ENCODE measurements at places on chromosomes 5 and 9.

DNA sequence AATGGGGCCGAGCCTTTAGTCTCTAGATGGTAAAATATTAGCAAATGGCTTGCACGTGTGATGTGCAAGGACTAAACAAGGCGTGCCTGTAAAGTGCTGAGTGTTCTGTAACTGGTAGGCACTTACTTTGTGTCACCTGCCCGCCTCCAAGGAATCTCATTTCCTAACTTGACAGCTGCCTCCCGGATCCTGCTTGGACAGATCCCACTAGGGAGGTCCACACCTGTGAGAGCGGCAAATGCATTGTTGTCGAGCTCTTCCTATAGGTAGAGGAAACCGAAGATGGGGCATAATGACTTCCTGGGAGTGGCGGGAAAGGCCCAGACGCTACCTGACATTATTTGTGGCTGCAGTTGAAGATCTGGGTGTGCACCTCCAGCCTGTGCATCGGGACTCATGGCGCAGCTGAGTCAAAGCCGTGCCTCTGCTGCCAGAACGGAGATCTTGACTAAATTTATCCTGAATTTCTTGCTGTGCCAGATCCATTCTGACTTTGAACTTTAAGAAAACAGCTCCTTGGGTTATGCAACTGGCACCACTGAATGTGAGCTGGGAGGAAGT lies 79.8 kb downstream of the TENT4A start:
- DNase-seq, result no peak

DNA sequence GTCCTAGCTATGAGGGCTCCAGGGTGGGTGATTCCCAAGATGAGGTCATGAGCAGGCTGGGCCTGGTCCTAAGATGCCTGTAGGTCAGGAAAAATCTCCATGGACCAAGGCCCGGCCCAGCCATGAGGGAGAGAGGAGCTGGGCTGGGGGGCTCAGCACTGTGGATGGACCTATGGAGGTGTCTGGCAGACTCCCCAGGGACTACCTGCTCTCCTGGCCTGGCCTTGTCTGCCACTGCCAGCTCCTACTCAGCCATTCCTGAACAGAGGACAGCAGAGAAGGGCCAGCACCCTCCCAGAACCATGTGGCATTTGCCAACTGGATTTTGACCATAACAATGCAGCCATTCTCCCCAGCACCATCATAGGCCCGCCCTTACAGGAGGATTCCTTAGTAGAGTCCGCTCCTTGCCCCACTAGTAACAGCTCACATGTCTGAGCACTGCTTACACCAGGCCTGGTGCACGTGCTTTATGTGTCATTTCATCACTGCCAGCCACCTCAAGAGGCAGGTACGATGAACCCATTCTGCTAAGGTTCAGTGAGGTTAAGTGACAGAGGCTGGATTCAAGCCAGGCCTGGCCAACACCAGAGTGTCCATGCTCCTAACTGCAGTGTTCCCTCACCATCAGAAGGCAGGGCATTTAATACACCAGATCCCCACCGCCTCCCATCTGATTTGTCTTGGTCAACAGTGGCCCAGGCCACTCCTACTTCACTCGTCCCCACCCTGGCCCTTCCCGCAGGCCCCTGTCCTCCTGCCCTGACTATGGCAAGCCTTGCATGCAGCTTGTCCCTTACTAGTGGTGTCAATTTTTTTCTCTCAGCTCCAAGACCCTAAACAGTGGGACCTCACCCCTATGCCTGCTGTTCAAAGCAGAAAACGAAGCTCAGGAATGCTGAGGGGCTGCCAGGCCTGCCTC lies 669 bp downstream of the IL13 start:
- no peak for DNase-seq

DNA sequence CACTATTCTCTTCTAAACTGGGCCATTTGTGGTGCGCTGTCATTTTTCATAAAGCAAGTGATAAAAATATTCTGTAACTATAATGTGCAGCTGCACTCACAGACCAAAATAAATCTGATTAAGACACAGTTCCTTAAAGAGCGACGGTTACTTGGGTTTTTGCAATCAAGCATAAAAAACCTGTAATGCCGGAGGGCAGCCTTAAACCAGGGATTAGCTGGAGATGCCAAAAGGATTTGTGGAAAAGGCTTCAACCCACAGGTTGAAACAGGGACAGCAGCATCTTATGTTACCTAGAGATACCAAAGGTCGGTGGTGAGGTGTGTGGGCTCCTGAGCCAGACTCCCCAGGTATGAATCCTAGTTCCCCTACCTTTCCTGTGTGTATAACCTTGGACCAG lies 49.3 kb downstream of the CTNND2 start:
- DNase-seq, result no peak

- no peak for DNase-seq
Observed at GRCh38 chr9:95620722-95621121, 104.0 kb upstream of the PTCH1 start.

- DNase-seq, result no peak
Observed at GRCh38 chr5:146600376-146600775, 84.4 kb upstream of the GPR151 start.

DNA sequence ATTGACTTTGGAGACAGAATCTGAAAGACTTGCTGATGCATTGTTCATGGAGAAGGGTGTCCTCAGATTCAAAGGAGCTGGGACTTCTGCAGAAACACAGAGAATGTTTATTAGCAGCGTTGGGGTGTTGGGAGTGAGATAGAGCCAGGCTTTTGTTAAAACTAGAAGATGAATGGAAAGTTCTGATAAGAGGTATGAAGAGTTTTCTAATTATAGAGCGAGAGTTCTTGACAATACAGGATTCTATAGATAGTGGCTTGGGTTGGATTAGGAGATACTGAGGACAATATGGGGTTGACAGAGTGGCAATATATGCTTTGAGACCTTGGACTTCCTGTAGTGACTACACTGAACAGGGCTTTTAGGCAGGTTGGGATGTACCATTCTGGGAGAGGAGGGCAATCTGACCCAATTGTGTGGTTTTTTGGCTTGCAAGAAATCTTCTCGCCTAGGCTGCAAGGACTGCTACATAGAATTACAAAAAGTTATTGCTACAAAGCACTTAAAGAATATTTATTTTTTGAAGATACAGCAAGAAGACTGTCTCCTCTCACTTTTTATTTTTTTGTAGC lies 83.1 kb downstream of the FER start:
- no peak for DNase-seq

GRCh38 chr5:53882006-53882675 lies 321.7 kb downstream of the NDUFS4 start:
- no peak for DNase-seq

DNA sequence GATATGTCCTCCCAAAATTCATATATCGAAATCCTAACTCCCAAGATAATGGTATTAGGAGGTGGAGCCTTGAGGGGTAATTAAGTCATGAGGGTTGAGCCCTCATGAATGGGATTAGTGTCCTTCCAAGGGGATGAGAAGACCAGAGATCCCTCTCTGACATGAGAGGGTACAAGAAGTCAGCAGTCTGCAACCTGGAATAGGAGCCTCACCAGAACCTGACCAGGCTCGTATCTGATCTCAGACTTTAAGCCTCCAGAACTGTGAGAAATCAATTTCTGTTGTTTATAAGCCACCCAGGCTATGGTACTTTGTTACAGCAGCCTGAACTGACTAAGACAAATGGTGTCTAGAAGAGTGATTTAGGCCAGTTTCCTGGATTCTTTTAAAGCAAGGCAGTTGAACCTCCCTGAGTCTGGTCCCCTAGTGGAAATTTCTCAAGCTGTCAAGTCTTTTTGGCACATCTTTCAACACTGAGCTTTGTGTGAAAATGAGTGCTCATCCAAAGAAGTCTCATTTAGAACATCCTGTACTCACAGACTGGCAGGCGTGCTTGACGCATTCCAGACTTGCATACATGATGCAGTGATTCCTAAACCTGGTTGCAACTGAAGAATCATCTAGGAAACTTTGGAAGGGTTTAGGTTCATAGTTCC lies 254.8 kb upstream of the PPP1R2B start:
- no peak for DNase-seq

GRCh38 chr5:176719113-176719739 lies 71.9 kb downstream of the TSPAN17 start:
- DNase-seq, result no peak

GRCh38 chr5:112475747-112476365 lies 56.8 kb upstream of the EPB41L4A start:
- no peak for DNase-seq

DNA sequence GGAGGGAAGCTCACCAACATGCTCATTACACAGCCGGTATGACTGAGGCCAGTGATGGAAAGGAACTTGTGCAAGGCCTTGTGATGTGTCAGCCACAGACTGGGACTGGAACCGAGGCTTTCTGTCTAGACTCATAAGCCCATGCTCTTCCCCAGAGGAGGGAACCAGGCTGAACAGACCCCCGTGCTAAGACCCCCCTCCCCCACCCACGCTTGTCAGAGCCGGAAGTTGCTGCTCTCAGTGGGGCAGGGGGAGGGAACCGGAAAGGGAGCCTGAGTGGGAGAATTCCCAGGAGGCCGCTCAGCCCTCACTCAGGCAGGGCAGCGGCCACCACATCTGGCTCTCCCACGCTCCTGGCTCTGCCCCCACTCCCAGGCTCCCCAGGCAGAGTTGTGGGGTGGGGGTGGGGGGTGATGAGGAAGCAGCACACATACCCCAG lies 4.1 kb upstream of the PDGFRB start:
- no peak for DNase-seq

DNA sequence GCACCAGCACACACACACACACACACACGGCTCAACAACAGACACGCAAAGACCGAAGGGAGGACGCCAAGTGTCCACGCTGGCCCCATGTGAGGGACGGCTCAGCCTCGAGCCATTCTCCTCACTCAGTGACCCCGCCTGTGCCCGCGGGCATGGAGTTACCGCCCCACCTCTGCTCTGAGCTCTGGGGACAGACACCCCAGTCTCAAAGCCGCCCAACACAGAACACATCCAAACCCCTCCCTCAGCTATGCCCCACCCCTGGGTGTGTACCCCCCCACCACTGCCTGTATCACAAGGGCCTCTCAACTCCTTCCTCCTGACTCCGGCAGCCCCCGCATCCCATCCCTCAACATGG lies 81.2 kb downstream of the CAMSAP1 start:
- DNase-seq, result no peak

GRCh38 chr5:166716856-166717492 lies 1574.5 kb upstream of the WWC1 start:
- DNase-seq, result no peak

GRCh38 chr5:135881819-135882218 lies 13.8 kb downstream of the IL9 start:
- DNase-seq, result no peak

DNA sequence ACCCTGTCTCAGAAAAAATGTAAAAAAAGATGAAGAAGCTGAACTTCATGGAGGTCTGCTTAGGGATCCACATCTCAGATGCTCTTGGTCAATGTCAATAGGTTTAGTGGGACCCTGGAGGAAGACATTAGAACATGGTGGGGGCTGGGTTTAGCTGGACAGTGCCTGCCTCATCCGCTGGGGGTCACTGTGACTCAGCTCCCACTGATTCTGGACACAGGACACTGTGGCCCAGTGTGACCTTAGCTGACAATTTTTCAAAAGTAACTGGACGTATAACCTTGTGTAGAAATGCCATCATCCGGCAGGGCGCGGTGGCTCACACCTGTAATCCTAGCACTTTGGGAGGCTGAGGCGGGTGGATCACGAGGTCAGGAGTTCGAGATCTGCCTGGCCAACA lies 7.3 kb upstream of the HNRNPAB start:
- DNase-seq, result no peak

DNA sequence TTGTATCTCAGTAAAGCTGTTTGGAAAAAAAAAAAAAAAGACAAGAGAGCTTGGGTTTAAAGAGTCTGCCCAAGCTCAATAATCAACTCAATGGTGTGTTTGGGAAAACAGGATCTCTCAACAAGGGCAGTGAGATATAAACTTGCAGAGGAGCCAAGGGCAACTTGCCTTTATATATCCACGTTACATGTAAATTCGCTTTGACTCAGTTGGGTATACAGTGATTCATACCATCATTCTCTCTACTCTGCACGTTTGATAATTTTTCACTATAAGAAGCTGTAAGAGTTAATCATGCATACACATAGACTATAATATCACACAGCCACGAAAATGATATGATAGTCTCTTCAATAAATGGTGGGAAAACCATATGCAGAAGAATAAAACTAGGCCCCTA lies 24.9 kb downstream of the ADAM19 start:
- no peak for DNase-seq

DNA sequence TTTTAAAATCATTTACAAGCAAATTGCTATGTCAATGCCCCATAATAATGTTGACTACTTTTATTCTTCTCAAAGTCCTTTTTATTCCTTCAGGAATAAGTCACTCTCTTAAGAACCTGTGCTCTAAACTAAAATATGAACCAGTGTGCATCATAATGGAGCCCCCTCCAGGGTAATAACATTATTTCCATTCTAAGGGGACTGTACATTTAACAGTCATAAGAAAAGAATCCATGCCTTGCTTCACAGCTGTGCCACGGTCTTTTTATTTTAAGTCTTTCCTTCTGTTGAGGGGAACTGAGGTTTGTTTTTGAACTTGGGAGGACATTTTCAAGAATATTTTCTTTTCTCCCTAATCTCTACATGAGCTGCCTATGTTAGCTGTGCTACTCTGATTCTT lies 297.6 kb downstream of the MAN2A1 start:
- no peak for DNase-seq

DNA sequence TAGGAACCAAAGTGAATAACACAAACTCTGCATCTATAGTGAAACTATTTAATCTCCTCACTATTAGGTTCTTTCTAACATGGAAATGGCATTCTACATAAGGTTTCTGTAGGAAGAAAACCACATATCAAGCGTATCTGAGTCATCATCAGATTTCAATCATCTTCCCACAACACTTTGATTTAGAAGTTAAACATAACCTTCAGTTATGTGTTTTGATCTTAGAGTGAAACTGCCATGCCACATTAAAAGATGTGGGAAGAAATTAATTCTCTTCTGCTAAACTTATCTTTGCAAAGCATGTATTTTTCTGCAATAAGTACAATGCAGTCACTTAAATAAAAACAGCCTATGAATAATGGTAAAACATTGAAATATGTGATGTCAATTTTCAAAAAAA lies 55.0 kb downstream of the MEF2C start:
- no peak for DNase-seq

- DNase-seq, result no peak
Observed at GRCh38 chr5:122977319-122977718, 59.2 kb downstream of the PPIC start.

DNA sequence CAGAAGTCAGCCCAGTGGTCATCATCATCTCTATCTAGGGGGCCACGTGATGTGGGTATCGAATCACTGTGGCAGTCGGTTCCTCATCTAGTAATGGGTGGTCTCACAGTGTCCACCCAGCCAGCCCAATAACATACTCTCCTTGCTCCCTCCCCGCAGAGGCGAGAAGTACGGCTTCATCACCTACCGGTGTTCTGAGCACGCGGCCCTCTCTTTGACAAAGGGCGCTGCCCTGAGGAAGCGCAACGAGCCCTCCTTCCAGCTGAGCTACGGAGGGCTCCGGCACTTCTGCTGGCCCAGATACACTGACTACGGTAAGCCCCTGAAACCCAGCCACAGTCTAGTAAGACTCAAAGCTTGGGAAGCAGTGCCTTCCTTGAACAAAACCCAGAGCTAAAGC lies 99.0 kb downstream of the PDE6A start:
- no peak for DNase-seq

- DNase-seq, result no peak
Observed at GRCh38 chr5:1026700-1027621, 18.4 kb downstream of the NKD2 start.

GRCh38 chr5:42514754-42515153 lies 91.5 kb downstream of the GHR start:
- DNase-seq, result no peak

GRCh38 chr5:150945947-150946346 lies 41.2 kb upstream of the ZNF300 start:
- DNase-seq, result no peak

GRCh38 chr5:79464278-79464677 lies 49.7 kb downstream of the HOMER1 start:
- DNase-seq, result no peak

GRCh38 chr9:130424595-130425454 lies 19.9 kb upstream of the ASS1 start:
- DNase-seq, result no peak
